ENCODE measurements at places on chromosomes 11 and 22.
A peak's percentile ranks its signal among the peaks of the same experiment; 100 is the strongest.

DNA sequence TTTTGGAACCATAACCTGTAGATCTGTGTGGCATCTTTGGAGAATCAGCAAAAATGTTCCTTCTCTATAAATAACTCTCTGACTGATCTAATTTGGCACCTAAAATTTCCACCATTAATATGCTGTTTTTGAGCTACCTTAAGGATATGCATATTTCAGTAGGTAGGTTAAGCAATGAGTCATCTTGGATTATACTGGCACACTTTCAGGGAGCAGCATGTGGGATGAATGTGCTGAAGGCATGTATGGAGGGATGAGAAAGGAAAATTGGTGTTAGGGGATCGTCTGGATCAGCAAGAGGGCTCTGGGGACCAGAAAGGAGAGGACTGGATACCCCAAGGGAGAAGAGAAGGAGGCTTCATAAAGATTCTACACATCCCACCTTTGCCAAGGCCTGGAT lies 44.6 kb upstream of the ELF5 start:
- no peak for DNase-seq

- DNase-seq, result peak; percentile 25
These were observed 232.6 kb downstream of the FAT3 start for GRCh38 chr11:92457250-92457649.

DNA sequence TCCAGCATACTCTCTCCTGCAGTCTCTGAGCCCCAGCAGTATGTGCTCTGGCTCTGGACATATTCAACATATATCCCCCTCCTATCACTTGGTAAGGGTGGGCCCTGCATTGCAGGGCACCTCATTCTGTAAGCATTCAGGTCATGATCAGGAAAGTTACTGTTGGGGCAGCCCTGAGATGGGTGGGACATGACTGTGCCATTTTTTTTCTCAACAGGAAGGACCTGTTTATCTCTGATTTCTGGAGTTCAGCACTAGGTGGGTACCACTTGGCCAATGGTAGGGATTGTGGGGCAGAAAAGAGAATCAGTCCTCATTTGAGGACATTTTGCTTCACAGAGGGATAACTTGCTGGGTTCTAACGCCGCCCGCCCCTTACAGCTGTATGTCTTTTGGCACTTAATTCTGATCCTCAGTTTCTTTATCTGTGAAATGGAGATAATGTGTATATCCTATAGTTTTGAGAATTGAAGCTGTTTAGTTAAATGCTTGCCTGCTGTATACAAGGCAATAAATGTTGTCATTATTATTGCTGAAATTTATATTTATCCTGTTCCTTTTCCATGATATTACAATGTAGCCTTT lies 2.2 kb downstream of the SRRD start:
- no peak for DNase-seq

GRCh38 chr11:110828086-110828485 lies 115.8 kb upstream of the ARHGAP20 start:
- no peak for DNase-seq

GRCh38 chr11:96054870-96055705 lies 131.2 kb upstream of the MTMR2 start:
- DNase-seq, result no peak

Measured in brain microvascular endothelial cell (primary cell).